HCT116 (cell line): ENCODE measurements at places on chromosomes 6 and 20.

DNA sequence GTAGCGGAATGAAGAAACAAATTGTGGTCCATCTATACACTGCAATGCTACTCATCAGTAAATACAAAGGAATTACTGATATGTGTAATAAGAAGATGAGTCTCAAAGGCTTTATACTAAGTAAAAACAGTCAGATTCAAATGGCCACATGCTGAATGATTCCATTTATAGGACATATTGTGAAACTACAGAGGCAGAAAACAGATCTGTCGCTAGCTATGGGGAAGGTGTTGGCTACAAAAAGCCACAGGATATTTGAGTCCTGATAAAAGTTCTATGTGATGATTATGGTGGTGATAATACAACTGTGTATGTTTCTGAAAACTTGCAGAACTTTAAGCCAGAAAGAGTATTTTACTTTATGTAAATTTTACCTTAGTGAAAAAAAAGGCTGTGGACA lies 313.2 kb downstream of the HDGFL1 start:
- H3K27me3 ChIP-seq = no peaks in the 10 kb centered on the region
- no peaks in the 10 kb centered on the region for H3K4me1 ChIP-seq
- no peak overlapping the region for H3K27ac ChIP-seq
- no peak overlapping the region for H3K4me3 ChIP-seq

GRCh38 chr6:3414327-3415081 lies 42.3 kb downstream of the SLC22A23 start:
- 0 out of 2 replicates have a peak, but pooled peaks cover 2% of the 10 kb centered on the region for H3K4me1 ChIP-seq
- no peak overlapping the region for H3K4me3 ChIP-seq
- H3K27me3 ChIP-seq = no peaks in the 10 kb centered on the region
- no peak for DNase-seq

DNA sequence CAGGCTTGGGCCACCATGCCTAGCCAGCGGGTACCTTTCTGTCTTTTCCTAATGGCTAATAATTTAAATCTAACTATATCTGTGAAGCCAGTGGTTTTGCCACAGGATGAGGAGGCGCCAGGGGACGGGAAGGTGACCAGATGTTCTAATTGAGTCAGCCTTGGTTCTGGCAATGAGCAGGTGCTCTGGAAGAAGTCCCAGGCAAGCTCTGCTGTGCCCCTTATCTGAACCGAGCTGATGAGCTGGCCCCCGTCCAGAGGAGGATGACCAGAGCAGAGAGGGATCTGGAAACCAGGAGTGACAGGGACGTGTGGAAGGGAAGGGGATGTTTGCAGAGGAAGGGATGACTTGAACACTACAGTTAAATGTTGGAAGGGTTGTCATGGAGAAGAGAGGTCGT lies 46.7 kb downstream of the SLC35D3 start:
- H3K36me3 ChIP-seq = no peaks in the 10 kb centered on the region
- no peak overlapping the region for H3K27ac ChIP-seq
- H3K27me3 ChIP-seq = no peaks in the 10 kb centered on the region
- DNase-seq = no peak

GRCh38 chr6:40922281-40922680 lies 116.7 kb downstream of the UNC5CL start:
- no peak overlapping the region for H3K4me3 ChIP-seq
- peaks cover 5% of the 10 kb centered on the region; the same call in 1 of the 2 replicates for H3K4me1 ChIP-seq
- no peaks in the 10 kb centered on the region for H3K36me3 ChIP-seq
- no peak overlapping the region for H3K27ac ChIP-seq
- DNase-seq = no peak

DNA sequence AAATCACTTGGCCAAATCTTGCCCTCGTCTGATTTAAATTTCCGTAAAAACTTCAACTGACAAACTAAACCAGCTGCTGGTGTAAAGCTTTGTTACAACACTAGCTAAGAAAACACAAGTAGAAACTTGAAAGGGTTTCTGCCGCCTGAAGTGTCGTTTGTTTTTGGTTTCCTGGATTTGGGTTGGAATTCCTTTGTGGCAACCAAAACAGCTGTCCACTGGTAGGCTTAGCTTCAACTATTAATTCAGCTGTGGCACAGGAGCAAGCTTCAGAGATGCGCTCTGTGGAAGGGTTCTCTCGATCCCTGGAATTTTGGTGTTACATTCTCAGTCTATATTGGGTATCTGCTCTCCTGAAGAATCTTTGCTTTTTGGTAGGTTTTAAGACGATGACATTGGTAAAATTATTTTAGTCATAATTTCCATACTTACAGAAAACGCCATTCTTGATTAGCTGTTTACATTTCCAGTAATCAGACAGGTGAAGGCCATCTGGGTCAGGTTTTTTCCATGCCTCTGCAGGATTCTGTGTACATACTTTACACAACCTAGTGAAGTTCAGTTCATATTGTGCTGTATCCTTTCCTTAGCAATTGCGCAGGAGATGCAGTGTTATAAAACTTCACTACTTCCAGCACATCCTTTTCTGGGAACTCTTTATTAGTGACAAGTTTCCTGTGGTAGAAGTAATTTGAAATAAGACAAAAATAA lies 29.9 kb upstream of the SAMD3 start:
- no peaks in the 10 kb centered on the region for H3K36me3 ChIP-seq
- no peak for DNase-seq
- no peak overlapping the region for H3K27ac ChIP-seq
- H3K27me3 ChIP-seq = no peaks in the 10 kb centered on the region
- no peak overlapping the region for H3K4me3 ChIP-seq

GRCh38 chr6:143543435-143543834 lies 31.9 kb upstream of the FUCA2 start:
- peaks cover 11% of the 10 kb centered on the region; the same call in 1 of the 2 replicates for H3K4me1 ChIP-seq
- H3K36me3 ChIP-seq = no peaks in the 10 kb centered on the region
- H3K4me3 ChIP-seq = no peak overlapping the region
- H3K27ac ChIP-seq = no peak overlapping the region
- no peak for DNase-seq
- no peaks in the 10 kb centered on the region for H3K27me3 ChIP-seq

DNA sequence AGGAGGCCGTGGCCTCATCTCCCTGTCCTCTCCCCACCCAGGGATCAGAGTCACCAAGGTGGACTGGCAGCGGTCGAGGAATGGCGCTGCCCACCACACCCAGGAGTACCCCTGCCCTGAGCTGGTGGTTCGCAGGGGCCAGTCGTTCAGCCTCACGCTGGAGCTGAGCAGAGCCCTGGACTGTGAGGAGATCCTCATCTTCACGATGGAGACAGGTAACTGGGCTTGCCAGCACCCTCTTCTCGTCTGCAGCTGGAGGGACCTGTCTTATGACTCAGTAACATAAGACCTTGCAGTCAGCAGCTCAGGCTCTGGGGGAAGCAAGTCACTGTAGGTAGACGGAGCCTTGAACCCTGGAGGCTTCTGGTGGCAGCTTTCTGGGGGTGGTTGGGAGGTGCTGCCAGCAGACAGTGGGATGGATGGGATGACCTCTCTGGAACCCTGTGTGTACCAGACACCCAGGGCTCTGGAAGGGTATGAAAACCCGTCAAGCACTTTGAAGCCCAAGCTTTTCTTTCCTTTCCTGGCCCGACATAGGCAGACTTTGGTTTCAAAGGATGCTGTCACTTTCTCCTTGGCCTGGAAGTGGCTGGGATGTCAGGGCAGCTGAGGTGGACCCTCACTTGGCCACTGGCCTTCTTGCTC lies 13.8 kb downstream of the TGM6 start:
- no peak overlapping the region for H3K4me3 ChIP-seq
- no peak overlapping the region for H3K27ac ChIP-seq
- H3K36me3 ChIP-seq = no peaks in the 10 kb centered on the region
- H3K4me1 ChIP-seq = no peaks in the 10 kb centered on the region

DNA sequence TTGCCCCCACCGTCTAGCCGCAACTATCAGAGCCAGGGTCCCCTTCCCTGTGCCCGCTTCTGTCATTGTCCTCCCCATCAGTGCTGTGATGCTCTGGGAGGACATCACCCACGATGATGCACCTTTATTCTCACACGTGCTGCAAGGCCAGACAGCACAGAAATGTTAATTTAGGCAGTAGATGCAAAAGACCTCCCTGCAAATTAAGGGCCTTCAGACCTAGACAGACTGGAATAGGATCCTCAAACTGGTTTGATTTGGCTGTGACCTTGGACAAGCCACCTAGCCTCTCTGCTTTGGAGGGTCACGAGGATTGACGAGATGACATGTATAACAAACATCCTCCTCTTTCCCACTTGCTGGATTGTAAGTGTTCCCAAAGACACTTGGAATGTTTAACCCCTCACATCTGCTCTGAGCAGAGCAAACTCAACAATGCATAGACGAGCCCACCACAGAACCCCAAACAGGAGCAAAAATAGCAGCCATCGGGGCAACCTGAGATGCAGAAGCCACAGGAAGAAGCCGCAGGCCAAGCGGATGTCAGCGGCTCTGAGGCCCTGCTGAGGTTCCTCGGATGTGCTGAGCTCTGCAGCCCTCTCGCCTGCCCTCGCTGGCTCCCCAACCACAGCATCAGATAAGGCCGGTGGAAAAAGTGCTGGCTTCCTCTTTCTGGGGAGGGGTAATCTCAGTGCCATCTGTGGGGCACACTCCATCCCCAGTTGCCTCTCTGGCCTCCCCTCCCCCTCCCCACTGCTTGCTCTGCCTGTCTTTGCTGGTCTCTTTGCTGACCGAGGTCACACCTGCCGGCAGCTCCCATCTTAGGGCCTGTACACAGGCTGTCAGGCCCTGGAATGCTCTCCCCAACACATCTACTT lies 35.3 kb downstream of the TOX2 start:
- peaks cover 59% of the 10 kb centered on the region for H3K4me1 ChIP-seq
- H3K27me3 ChIP-seq = no peaks in the 10 kb centered on the region
- no peak overlapping the region for H3K27ac ChIP-seq
- no peak overlapping the region for H3K4me3 ChIP-seq

- no peaks in the 10 kb centered on the region for H3K27me3 ChIP-seq
- H3K27ac ChIP-seq = no peak overlapping the region
- no peaks in the 10 kb centered on the region for H3K4me1 ChIP-seq
- no peak for DNase-seq
- no peak overlapping the region for H3K4me3 ChIP-seq
- H3K36me3 ChIP-seq = no peaks in the 10 kb centered on the region
Measured at GRCh38 chr6:23327621-23328020, 758.3 kb downstream of the HDGFL1 start.
